Fibroblast of lung (primary cell): ENCODE measurements at places on chromosomes 16 and 17.

GRCh38 chr17:79388556-79389295 is 222.1 kb downstream of the RBFOX3 start:
- no peak overlapping the region for H3K27ac ChIP-seq
- no peaks in the 10 kb centered on the region for H3K36me3 ChIP-seq
- H3K4me3 ChIP-seq = no peak overlapping the region
- peaks cover 7% of the 10 kb centered on the region for H3K27me3 ChIP-seq

- DNase-seq = no peak
- no peaks in the 10 kb centered on the region for H3K4me1 ChIP-seq
- H3K36me3 ChIP-seq = no peaks in the 10 kb centered on the region
- no peaks in the 10 kb centered on the region for H3K27me3 ChIP-seq
These were observed 10.3 kb upstream of the MLYCD start for GRCh38 chr16:83888672-83889044.

- H3K4me3 ChIP-seq = no peak overlapping the region
- H3K27ac ChIP-seq = no peak overlapping the region
- no peaks in the 10 kb centered on the region for H3K36me3 ChIP-seq
- peaks cover 3% of the 10 kb centered on the region for H3K27me3 ChIP-seq
- H3K4me1 ChIP-seq = no peaks in the 10 kb centered on the region
These were observed 58.0 kb upstream of the EFCAB3 start for GRCh38 chr17:62322313-62322712.

DNA sequence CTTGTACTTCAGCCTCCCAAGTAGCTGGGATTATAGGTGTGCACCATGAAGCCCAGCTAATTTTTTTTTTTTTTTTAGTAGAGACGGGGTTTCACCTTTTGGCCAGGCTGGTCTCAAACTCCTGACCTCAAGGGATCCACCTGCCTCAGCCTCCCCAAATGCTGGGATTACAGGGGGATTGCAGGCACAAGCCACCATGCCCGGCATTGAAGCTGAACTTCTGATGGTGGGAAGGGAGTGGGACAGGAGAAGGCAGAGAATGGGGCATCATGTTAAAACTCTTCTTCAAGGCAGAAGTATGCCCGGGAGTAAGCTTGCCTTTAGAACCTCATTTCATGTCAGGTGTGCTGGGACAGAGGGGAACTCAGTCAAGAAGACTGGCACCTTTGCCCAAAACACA is 48.6 kb upstream of the ZFHX3 start:
- peaks cover 9% of the 10 kb centered on the region for H3K4me1 ChIP-seq
- no peaks in the 10 kb centered on the region for H3K27me3 ChIP-seq
- H3K27ac ChIP-seq = no peak overlapping the region
- DNase-seq = no peak

GRCh38 chr16:12327971-12328726 is 351.6 kb downstream of the SNX29 start:
- H3K27me3 ChIP-seq = no peaks in the 10 kb centered on the region
- H3K36me3 ChIP-seq = no peaks in the 10 kb centered on the region
- no peak overlapping the region for H3K4me3 ChIP-seq
- DNase-seq = no peak
- no peak overlapping the region for H3K27ac ChIP-seq
- no peaks in the 10 kb centered on the region for H3K4me1 ChIP-seq

GRCh38 chr17:75142236-75142971 is 10.9 kb upstream of the NT5C start:
- DNase-seq = no peak
- H3K27me3 ChIP-seq = no peaks in the 10 kb centered on the region
- no peaks in the 10 kb centered on the region for H3K4me1 ChIP-seq
- H3K4me3 ChIP-seq = no peak overlapping the region
- H3K36me3 ChIP-seq = peaks cover 7% of the 10 kb centered on the region
- no peak overlapping the region for H3K27ac ChIP-seq

GRCh38 chr16:66901626-66902025 is 17.1 kb downstream of the CDH16 start:
- DNase-seq = no peak
- H3K27me3 ChIP-seq = no peaks in the 10 kb centered on the region
- no peak overlapping the region for H3K27ac ChIP-seq
- no peaks in the 10 kb centered on the region for H3K36me3 ChIP-seq
- no peak overlapping the region for H3K4me3 ChIP-seq

DNA sequence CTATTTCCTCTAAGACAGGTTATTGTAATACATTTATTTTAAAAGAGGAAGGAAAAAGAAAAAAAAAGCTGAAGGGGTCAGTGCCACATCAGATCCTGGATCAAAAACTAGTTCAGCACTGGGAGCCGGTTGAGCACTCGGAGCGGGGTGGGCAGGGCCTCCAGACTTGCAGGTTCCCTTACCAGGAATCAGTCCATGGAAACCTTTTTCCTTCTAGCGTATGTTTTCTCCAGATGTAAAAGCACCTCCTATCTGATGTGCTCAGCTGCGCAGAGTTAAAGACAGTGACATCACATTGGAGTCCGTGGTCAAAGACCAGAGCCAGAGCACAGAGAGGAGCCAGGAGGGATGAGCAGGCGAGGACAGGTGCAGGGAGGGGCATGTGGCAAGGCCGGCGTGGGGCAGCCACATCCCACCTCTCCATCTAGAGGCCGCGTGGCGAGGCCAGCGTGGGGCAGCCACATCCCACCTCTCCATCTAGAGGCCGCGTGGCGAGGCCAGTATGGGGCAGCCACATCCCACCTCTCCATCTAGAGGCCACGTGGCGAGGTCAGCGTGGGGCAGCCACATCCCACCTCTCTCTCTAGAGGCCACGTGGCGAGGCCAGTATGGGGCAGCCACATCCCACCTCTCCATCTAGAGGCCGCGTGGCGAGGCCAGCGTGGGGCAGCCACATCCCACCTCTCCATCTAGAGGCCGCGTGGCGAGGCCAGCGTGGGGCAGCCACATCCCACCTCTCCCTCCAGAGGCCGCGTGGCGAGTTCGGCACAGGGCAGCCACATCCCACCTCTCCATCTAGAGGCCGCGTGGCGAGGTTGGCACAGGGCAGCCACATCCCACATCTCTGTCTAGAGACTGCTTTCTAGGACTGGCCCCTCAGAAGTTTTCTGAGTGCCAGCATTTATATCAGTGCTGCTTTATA is 166.8 kb upstream of the CHMP6 start:
- no peaks in the 10 kb centered on the region for H3K27me3 ChIP-seq
- H3K4me3 ChIP-seq = no peak overlapping the region
- H3K36me3 ChIP-seq = peaks cover 2% of the 10 kb centered on the region
- H3K27ac ChIP-seq = no peak overlapping the region
- DNase-seq = no peak
- H3K4me1 ChIP-seq = peaks cover 7% of the 10 kb centered on the region

DNA sequence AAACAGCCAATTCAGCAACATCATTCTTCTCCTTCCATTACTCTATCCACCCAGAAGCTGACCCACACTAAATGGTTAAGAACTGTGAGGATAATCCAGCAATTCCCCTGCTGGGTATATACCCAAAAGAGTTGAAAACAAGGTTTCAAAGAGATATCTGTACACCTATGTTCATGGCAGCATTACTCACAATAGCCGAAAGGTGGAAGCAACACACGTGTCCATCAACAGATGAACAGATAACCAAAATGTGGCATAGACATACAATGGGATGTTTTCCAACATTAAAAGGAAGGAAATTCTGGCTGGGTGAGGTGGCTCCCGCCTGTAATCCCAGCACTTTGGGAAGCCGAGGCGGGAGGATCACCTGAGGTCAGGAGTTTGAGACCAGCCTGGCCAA is 19.9 kb downstream of the MIS12 start:
- DNase-seq = no peak
- H3K36me3 ChIP-seq = peaks cover 1% of the 10 kb centered on the region
- H3K27me3 ChIP-seq = no peaks in the 10 kb centered on the region
- H3K4me1 ChIP-seq = peaks cover 6% of the 10 kb centered on the region
- H3K4me3 ChIP-seq = no peak overlapping the region
- no peak overlapping the region for H3K27ac ChIP-seq

DNA sequence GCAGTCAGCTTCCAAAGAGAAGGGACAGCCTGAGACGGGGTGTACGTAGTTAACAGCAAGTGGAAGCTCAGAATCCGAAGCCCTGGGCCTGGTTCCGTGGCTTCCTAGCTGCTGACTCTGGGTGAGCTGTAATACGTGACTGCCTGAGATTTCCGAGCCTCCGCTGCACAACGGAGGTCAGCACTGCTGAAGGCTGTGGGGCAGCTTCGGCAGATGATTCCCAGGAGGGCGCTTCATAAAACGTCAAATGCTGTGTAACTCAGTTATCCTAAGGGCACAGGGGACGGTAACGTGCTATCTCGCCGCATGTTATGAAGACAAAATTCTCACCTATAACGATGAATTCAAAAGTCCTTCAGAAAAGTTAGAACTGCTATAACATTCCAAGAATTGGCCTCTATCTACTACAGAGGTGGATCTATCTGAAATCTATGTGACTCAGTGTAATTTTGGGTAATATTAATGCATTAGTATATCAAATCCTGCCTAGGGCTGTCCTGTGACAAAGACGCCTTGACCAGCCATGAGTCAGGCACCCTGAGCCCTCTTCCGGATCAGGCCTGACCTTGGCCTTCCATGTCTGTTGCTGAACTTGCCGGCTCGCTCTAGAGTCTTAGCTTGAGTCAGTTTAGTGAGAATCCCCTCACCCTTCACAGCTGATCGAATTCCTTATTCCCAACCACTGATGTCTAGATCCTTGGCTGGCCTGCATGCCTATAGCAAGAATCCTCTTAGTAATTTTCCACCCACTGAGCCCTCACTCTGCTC is 43.5 kb downstream of the MARF1 start:
- no peaks in the 10 kb centered on the region for H3K27me3 ChIP-seq
- H3K27ac ChIP-seq = no peak overlapping the region
- no peak for DNase-seq
- peaks cover 17% of the 10 kb centered on the region for H3K36me3 ChIP-seq
- H3K4me3 ChIP-seq = no peak overlapping the region

DNA sequence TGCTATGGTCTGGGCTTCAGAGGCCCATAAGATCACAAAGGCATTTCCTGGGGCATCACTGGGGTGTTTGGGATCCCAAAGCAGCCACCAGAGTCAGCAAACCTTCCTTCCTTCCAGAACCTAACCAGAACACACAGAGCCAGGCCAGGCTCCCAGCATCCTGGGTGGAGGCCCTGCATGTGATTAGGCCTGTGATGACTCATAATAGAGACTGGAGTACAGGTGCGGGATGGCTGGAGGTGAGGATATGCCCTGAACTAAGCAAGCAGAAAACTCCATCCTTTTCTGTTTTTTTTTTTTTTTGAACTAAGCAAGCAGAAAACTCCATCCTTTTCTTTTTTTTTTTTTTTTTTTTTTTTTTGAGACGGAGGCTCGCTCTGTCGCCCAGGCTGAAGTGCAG is 17.7 kb upstream of the GFOD2 start:
- H3K27me3 ChIP-seq = no peaks in the 10 kb centered on the region
- H3K36me3 ChIP-seq = peaks cover 2% of the 10 kb centered on the region
- H3K4me3 ChIP-seq = no peak overlapping the region
- no peaks in the 10 kb centered on the region for H3K4me1 ChIP-seq

- no peaks in the 10 kb centered on the region for H3K27me3 ChIP-seq
- no peaks in the 10 kb centered on the region for H3K36me3 ChIP-seq
- no peak overlapping the region for H3K4me3 ChIP-seq
- DNase-seq = no peak
- no peak overlapping the region for H3K27ac ChIP-seq
- no peaks in the 10 kb centered on the region for H3K4me1 ChIP-seq
These were observed 145.9 kb downstream of the BCAS3 start for GRCh38 chr17:60823515-60823914.

DNA sequence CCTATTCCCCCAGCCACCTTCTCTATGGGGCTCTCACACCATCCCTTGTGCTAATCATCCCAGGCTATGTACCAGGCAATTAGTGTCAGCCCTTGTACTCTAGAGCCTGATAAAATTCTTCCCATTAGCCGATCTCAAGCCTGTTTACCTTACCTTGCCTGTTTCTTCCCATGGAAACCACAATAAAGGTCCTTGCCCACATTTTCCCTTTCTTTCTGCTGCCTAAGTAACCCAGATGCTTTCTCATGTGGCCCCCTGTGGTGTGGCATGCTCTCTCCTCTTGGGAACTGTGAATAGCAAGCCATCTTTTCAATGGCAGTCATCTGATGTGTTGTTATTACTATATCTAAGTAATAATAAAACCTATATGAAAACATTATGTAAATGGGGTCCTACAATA is 265.8 kb upstream of the ELAC2 start:
- DNase-seq = no peak
- H3K27ac ChIP-seq = no peak overlapping the region
- no peaks in the 10 kb centered on the region for H3K36me3 ChIP-seq
- no peaks in the 10 kb centered on the region for H3K4me1 ChIP-seq
- H3K27me3 ChIP-seq = no peaks in the 10 kb centered on the region
- no peak overlapping the region for H3K4me3 ChIP-seq

DNA sequence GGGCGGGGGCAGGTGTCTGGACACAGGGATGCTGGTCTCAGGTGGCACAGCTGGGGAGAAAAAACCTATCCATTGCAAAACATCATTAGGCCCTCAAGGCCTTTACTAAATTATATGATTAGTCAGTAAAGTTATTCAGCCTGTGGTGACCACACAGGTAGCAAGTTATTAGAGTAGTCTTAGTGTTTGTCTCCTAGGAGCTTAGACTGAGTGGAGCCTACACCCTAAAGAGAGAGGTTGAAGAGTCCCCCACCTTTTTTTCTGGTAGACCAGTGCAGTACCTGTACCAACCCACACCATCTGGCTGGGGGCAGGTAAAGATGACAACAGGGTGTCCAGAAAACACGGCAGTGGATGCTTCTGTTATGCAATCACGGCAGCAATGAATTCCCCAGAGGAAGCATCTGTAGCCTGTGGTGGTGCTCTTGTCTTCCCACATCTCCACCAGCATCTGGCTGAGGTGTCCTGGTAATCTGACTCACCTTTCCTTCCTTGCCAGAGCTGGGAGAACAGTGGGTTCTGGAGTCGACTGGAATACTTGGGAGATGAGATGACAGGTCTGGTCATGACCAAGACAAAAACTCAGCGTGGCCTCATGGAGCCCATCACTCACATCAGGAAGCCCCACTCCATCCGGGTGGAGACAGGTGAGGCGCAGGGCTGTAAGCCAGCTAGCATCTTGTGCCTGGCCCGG is 11.0 kb downstream of the MYCBPAP start:
- no peak overlapping the region for H3K4me3 ChIP-seq
- H3K27me3 ChIP-seq = peaks cover 8% of the 10 kb centered on the region
- no peaks in the 10 kb centered on the region for H3K4me1 ChIP-seq
- H3K36me3 ChIP-seq = no peaks in the 10 kb centered on the region
- no peak overlapping the region for H3K27ac ChIP-seq

DNA sequence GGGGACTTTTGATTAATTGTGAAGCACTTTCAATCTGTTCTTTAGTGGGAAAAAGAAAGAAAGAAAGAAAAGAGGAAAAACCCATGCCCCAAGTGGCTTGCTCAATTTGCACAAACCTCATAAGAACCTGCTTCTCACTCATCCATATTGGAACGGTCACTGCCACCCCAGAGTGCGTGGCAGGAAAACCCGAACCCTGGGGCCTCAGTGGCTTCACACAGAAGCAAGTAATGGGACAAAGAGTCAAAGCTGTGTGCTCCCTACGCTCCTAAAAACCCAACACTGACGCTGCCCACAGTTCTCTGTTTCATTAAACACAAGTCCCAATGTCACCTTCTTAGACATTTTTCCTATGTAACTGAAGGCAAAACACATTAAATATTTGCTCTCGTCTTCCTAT is 1.2 kb downstream of the SLC6A4 start:
- no peak for DNase-seq
- H3K4me3 ChIP-seq = no peak overlapping the region
